CD4-positive, alpha-beta T cell treated with Interleukin-6 at 100 ng/mL for 8 hours (primary cell): ENCODE measurements at places on chromosomes 3 and 15.

- no peak for DNase-seq
Measured at GRCh38 chr3:4656059-4656458, 162.9 kb downstream of the ITPR1 start.

- no peak for DNase-seq
Measured at GRCh38 chr3:169429328-169429727, 234.2 kb downstream of the MECOM start.

GRCh38 chr15:88985547-88986393 lies 72.6 kb upstream of the MFGE8 start:
- no peak for DNase-seq

GRCh38 chr3:81545572-81545971 lies 215.9 kb downstream of the GBE1 start:
- no peak for DNase-seq

DNA sequence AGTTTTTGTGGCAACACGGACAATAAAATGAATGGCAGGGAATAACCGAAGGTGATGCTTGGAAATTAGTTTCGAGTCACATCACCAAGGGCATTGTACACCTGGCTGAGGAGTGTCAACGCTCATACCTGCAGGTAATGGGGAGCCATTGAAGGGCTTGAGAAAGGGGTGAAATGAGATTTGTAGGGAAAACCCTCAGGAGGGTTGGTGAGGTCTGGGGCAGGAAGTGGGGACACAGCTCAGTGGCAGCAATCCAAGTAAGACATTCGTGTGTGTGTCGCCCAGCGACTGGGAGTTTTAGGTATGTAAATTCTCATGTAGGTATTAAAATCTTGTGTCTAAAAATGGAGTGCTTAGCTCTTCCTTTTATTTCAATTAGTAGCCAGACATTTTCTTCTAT lies 14.3 kb downstream of the PARP14 start:
- DNase-seq = no peak

DNA sequence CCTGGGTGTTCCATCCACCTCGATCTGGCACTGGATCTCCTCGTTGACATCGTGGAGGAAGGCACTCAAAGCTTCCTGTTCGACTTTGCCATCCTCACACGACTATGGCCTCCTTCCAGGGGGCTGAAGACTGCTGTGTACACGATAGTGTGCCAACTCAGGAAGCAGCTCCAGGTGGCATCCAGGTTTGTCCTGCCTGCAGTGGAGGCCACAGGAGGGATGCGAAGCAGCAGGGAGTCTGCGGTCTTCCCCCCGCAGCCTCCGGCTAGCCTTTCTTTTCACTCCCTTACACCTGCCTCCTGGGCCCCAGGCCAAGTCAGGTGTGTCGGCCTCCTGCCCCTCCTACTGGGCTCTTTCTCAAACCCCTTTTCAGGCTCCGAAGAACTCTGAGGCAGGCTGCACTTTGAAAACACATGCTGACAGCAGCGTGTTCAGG lies 32.2 kb downstream of the SYNM start:
- no peak for DNase-seq

- DNase-seq = no peak
Measured at GRCh38 chr3:14412831-14413380, 10.5 kb downstream of the SLC6A6 start.

DNA sequence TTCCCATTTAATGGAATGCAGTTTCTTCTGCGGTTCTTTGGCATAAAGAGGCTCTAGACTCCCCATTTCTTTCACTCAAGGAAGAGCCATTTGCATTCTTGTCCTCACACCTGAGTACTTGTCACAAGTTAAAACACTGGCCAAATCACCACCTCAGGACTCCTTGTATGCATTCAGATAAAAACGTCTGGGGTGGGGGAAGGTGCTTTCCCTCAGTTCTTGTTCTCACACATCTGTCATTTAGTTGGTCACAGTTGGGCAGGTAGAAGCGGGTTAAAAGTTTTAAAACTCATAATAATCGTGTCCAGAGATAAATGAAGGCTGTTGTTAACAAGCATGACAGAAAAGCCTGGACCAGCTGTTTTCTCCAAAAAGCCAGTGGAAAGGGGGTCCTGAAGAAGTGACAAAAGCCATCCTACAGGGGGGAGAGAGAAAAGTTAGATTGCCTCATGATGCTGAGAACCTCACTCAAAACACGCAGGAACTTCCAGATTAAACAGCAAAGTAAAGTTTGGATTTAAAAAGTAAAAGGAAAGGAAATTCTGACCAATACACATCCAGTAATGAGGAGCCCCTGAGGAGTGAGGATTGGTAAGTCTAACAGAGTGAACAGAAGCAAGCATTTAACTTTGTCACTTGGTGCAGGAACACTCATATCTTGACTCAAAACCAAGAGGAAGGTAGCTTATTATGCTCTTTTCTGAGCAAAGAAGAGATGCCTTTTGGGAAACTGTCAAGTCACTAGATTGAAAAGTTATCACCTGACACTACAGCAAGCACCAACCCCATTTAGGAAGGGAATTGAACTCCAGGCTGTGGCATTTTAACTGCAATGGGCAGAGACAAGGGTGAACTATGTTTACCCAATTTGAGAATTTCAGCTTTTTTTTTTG lies 2.8 kb downstream of the BCL2L10 start:
- no peak for DNase-seq

GRCh38 chr3:49606427-49606826 lies 52.1 kb downstream of the BSN start:
- no peak for DNase-seq

DNA sequence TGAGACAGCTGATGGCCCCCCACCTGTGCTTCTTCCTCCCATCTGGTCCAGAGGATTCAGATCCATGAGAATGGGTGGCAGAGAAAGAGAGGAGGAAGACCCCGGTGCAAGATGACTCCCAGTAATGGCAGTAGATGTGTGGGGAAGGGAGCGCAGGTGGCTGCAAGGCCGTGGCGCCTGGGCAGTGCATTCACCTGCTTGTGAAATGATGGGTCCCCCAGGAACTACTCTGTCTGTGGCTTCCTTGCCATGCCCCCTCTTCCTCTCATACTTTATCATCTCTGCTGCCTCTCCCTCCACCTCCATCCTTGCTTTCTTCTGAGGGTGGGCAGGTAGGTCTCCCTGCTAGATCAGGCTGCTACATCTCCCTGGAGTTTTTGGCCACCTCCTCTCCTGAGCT lies 23.3 kb downstream of the ZNF710 start:
- no peak for DNase-seq

GRCh38 chr15:73367624-73368300 lies 996 bp downstream of the HCN4 start:
- no peak for DNase-seq

DNA sequence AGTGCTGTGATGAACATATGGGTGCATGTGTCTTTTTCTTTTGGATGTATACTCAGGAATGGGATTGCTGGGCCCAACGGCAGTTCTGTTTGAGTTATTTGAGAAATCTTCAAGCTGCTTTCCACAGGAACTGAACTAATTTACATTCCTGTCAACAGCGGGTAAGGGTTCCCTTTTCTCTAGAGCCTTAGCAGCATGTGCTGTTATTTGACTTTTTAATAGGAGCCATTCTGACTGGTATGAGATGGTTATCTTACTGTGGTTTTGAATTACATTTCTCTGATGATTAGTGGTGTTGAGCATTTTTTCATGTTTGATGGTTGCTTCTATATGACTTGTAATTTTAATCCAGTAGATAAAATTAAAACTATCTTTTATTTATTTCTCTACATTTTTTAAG lies 1168.6 kb upstream of the ALCAM start:
- no peak for DNase-seq

DNA sequence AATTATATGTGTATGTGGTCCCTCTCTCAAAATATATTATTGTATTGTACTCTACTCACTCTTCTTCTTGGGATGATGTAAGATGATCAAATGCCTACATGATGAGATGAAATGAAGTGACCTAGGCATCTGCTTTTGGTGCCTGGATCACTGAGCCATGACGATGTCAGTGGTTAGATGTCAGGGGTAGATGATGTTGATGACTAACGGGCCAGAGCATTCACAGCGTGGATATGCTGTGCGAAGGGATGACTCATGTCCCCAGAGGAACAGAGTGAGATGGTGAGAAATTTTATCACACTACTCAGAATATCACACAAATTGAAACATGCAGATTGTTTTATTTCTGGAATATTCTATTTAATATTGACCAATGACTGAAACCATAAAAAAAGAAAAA lies 233.9 kb upstream of the CADM2 start:
- DNase-seq = no peak

DNA sequence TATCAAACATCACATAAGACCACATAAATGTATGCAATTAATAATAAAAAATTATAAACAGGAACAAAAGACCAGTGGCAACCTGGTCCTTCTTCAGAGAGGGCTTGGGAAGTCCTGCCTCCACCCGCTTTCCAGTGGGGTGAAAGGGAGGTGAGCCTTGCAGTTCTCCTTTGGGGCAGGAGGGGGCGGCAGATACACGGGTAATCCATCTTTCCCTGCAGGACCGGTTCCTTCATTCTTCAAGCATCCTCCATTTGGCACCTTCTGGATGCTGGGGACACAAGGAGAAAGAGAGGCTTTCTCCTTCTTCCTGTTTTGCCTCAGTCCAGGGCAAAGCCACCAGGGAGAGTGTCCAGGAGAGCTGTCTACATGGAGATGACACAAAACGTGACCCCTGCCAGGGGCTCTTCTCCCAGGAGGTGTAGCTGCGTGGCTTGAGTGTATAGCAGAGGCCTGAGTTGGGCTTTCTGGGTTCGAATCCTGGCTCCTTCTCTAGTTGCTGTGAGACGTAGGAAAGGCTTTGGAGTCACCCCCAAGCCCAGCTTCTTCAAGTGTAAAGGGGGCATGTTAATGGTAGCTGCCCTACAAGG lies 23.2 kb downstream of the RPLP1 start:
- peak; percentile 64 for DNase-seq

- peak; percentile 63 for DNase-seq
Measured at GRCh38 chr3:50436114-50436674, 67.2 kb downstream of the CACNA2D2 start.

DNA sequence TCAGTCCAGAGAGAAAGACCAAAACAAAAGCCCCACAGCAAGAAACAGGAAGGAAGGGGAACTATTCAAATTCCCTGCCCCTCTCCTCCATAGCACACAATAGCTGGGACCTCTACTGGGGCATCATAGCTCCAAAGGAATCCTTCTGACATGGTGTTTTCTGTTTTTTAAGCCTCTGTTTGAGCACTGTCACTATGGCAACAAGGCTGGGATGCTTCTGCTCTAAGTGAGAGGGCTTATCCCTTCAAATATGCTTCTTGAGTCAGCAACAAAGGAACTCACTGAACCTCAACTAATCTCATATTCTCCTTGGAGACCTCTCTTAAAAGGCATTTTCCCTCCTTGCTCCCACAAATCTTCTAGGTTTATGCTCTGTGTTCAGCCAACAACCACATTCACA lies 40.5 kb downstream of the MYLK start:
- DNase-seq = no peak

GRCh38 chr15:60928970-60929369 lies 300.1 kb downstream of the RORA start:
- no peak for DNase-seq

DNA sequence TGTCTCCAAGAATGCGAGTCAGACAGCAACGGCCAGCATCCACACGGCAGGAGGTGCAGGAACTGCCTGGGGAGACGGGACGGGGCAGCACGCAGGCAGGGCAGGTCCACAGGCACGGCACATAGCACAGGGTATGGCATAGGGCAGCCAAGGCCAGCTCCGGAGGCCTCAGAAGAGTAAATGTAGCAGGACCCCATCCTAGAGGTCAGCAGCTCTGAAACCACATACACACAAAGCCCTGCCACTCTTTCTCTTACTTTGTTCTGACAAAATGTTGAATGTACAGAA lies 26.9 kb downstream of the ZXDC start:
- DNase-seq = no peak

DNA sequence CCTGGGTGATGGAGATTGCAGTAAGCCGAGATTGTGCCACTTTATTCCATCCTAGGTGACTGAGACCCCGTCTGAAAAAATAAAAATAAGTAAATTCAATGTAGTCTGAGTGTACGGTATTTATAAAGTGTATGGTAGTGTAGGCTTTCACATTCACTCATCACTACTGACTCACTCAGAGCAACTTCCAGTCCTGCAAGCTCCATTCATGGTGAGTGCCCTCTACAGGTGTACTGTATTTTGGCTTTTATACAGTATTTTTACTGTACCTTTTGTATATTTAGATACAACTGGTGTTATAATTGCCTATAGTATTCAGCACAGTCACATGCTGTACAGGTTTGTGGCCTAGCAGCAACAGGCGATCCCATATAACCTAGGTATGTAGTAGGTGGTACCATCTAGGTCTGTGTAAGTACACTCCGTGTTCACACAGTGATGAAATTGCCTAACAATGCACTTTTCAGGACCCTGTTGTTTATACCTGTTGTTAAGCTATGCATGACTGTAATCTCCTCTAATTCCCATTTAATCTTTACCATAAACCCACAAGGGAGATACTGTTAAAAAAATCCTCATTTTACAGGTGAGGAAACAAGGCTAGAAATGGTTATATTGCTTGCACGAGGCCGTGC lies 19.3 kb downstream of the CACNA1D start:
- DNase-seq = no peak

DNA sequence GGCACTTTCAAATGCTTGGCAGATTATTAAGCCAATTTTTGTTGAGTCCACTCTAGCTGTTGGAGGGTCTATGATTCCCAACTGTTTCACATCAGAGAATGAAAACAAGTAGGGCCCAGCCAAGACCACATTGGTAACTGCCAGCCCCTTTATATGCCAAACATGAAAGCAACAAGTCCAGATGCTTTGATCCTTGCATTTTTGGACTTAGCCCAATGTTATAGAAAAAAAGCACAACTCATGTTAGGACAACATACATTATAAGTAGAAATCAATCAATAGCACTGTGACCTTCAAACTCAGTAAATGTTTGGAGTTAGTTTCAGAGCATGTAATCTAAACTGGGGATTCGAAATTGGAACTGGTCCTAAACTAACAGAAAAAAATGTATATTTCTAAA lies 674.7 kb downstream of the MECOM start:
- DNase-seq = no peak

DNA sequence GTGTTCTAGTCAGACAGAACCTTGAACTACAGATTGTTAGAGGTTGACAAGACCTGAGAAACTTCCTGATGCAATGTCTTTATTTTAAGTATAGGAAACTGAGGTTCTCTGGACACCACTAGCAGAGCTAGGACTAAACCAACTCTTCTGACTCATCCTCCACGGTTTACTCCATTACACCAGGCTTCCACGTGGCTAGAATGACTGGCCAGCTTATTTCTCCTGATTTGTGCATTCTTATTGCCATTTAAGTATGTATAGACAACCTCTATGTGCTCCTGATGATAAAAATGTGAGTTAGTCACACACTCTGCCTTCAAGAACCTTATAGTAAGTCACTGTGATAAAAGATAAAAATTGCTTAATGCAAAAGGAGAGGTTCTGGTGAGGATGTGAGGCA lies 182.7 kb downstream of the MEX3B start:
- DNase-seq = no peak

GRCh38 chr3:149224736-149225594 lies 3.3 kb upstream of the CP start:
- DNase-seq = no peak

- no peak for DNase-seq
Measured at GRCh38 chr3:51620543-51620942, 50.5 kb upstream of the TEX264 start.

GRCh38 chr15:92812271-92812670 lies 87.9 kb upstream of the CHD2 start:
- DNase-seq = no peak

- no peak for DNase-seq
Measured at GRCh38 chr15:66212563-66212921, 41.0 kb downstream of the MEGF11 start.
